ENCODE measurements at places on chromosomes 4 and X.

DNA sequence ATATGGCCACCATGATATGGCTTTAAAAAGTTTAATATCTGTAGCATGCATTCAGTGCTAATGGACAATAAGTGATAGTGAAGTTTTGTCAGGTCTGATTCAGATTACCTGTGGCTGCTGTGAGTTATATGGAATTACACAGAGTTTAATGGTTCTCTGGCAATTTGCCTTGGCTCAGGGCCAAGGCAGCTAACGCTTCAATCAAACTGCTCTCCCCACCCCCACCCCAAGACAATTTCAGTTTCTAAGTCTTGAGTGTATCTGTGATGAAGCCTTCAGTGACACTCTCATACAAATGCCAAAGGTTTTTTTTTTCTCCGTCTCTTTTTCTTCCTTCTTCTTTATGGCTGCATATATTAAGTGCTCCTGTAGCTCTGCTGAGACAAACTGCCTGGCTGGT, 106.6 kb downstream of the SHROOM4 start:
- no peak for DNase-seq

DNA sequence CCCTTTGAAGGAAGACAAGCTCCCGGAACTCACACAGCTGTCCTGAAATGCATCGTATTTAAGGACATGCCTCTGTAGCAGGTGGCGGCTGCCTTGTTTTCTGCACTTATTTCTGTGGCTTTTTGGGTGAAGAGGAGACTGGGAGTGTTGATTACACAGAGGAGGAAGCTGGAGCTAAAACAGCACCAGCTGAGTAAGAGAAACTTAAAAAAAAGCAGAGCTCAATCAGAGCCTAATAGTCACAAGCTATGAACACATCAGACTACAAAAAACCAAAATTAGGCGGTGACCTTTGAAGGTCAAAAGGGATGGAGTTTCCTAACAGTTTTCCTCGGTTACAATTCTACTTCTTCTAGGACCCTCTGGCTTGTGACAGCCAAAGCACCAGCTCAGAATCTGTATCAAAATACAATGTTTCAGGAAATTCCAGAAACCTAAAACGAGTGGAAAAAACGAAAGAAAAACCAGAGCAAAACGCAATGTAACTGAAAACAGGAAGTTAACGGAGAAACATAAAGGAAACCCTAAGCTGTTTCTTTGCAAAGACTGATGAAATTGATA, 13.5 kb downstream of the PRKX start:
- DNase-seq: no peak

DNA sequence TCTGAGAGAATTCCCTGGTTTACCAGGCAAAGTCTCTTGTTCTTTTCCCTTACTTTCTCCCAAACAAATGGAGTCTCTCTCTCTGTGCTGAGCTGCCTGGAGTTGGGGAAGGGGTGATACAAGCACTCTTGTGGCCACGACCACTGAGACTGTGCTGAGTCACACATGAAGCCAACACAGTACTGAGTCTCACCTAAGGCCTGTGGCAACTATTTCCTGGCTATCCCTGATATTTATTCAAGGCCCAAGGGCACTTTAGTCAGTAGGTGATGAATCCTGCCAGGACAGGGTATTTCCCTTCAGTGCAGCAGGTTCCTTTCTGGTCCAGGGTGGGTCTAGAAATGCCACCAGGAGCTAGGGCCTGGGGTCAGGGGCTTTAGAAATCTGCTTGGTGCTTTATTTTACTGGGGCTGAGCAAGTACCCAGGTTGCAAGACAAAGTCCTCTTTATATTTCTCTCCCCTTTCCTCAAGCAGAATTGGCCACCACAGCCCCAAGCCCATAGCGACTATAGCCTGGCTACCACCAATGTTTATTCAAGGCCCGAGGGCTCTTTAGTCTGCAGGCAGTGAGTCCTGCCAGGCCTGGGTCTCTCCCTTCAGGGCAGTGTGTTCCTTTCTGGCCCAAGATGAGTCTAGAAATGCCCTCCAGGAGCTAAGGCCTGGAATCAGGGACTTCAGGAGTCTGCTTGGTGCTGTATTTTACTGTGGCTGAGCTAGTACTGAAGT, 10.5 kb downstream of the ARL13A start:
- DNase-seq: peak; percentile 31

- no peak for DNase-seq
These were observed 6.6 kb downstream of the GPRIN3 start for GRCh38 chr4:89301003-89301402.

GRCh38 chr4:11475871-11476270, 47.2 kb upstream of the HS3ST1 start:
- DNase-seq: no peak

DNA sequence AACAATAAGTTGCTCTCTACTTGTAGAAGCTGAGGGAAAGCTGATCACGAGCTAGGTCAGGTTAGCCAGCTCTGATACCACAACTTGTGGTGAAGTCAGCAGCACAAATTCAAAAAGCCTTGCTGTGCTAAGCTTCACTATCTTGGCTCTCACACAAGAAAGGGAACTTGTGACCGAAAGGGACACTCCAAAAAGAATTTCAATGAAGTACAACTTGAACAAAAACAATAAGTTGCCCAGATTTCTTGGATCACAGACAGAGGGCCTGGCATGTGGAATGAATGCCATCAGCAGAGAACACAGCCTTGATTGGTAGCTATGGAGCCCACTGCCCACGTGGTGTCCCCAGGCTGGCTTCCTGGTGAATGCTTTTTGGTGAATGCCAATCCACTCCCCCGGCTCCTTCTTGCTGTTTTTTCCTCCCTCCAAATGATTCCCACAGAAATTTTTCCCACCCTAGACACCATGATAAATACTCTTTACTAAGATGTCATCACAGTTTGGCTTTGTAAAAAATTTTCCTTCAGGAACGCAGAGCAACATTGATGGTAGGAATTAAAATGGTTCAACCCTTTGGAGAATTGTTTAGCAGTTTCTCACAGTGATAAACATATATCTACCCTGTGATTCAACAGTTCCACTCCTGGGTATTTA, 82.6 kb downstream of the ANXA3 start:
- DNase-seq: no peak

- DNase-seq: no peak
These were observed 15.2 kb upstream of the CLOCK start for GRCh38 chr4:55561889-55562288.

- DNase-seq: no peak
These were observed 17.1 kb downstream of the HERC3 start for GRCh38 chr4:88609387-88609786.

GRCh38 chrX:22338740-22339139, 66.0 kb downstream of the CBLL2 start:
- DNase-seq: peak; percentile 9

GRCh38 chrX:65601530-65602220, 65.8 kb upstream of the MSN start:
- DNase-seq: peak; percentile 78

GRCh38 chr4:128256539-128256938, 31.1 kb downstream of the PGRMC2 start:
- no peak for DNase-seq

GRCh38 chr4:26912810-26913209, 52.2 kb downstream of the STIM2 start:
- no peak for DNase-seq

DNA sequence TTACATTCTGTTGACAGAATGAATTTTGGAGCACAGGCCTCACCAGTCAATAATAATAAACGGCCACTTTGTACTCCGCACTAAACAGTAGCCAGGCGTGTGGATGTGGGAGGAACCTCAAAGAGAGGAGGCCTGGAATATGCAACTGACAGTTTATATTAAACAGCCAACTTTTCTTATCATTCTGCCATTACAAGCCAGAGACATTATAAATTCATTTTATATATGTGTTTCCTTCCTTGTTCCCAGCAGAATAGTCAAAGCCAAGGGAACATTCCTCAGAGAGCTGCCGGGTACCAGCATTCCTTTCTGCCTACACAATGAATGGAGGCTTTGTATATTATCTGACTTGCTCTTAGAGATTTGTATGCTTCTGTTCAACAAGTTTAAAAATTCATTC, 436.5 kb upstream of the FTHL17 start:
- DNase-seq: peak; percentile 30

DNA sequence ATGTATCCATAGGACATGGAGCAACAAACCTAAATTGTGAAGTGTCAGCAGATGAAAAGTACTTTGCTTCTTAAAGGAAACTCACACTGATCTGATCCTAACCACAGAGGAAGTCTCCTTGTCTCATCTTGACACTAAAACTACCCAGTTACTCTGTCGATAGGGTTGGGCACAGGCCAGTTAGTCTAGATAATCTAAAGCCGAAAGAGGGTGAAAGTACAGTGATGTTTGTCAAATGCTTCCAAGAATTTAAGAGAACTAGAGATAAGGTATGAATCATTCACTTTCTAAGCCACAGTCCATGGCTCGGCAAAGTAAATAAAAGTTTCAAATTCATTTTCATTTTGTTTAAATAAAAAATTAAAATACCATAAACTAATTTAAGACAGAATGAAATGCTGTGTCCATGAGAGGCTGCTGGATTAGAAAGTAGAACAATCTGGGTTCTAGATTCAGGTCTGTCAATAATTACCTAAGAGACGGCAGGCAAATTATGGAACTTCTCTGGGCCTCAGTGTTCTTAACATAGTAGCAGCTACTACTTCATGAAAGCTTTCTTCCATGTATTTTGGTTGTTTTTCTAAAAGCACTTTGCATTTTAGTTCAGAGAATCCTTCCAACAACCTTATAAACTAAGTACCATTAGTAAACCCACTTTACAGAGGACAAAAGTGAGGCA, 176.7 kb downstream of the LDB2 start:
- DNase-seq: peak; percentile 87

GRCh38 chr4:144580430-144580829, 65.5 kb upstream of the HHIP start:
- DNase-seq: no peak

- no peak for DNase-seq
These were observed 6.5 kb upstream of the DLG3 start for GRCh38 chrX:70437921-70438665.

DNA sequence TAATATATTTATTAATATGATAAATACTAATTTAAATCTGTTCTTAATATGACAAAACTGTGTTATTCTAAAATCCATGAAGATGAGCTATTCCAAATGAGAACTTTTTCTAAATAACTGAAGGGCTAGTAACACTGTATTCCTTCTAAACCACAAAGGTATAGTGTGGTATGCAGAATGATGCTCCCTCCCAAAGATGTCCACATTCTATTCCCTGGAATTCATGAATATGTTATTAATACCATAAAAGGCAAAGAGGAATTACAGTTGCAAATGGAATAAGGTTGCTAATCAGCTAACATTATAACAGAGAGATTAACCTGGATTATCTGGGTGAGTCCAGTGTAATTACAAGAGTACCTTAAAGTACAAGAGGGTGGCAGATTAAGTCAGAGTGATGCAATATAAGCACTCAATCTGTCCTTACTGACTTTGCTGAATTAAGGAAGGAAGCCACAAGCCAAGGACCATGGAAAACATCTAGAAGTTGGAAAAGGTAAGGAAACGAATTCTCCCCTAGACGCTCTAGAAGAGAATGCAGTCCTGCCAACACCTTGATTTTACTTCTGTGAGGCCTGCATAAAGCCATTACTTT, 20.7 kb upstream of the MAB21L2 start:
- no peak for DNase-seq

GRCh38 chr4:2791518-2792395, 1.1 kb upstream of the SH3BP2 start:
- DNase-seq: no peak

DNA sequence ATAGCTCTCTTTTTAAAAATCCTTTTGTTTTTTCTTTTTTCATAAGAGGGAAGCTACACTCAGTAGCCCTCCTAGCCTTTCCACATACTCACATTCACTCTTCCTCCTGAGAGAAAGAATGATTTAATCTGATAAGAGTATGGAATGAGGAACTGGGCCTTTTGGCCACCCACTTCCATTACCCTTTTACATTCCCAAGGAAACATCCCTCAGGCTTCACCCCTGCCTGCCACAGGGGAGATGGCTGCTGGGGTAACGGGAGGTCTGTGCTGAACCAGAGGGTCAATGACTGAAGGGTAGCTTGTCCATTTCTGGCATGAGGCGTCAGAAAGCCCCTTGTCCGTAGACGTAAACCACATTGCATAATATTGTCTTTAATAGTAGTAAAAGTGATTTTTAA, 67.2 kb upstream of the CCSER1 start:
- no peak for DNase-seq

GRCh38 chr4:155734065-155734464, 24.8 kb upstream of the GUCY1B1 start:
- DNase-seq: no peak

DNA sequence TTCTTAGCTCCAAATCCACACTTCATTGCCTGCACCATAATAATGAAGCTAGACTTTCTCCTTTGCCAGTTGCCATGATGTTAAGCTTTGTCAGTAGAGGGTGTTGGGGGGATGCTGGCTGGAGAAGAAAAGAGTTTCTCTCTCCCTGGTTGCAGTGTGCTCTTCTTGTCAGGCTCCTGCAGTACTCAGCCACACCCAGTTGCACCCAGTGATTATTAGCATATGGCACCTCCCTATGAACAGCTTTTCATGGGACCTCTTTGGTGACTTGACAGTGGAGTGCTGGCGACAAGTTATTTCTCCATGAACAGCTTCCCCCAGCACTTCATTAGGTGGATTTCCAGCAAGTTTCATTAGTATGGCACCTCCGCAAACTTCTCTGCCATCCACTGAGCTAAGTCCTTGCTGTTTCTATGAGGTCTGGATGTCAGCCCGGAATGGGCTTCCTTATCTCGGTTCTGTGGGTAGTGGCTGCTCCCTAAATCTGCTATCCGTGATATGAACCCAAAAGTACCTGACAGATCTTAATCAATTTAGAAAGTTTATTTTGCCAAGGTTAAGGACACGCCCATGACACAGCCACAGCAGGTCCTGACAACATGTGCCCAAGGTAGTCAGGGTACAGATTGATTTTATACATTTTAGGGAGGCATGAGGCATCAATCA, 18.8 kb upstream of the OTUD4 start:
- no peak for DNase-seq

- DNase-seq: no peak
These were observed 114.4 kb upstream of the WDR44 start for GRCh38 chrX:118231464-118231863.

- no peak for DNase-seq
These were observed 63.6 kb downstream of the HADH start for GRCh38 chr4:108053251-108053711.

DNA sequence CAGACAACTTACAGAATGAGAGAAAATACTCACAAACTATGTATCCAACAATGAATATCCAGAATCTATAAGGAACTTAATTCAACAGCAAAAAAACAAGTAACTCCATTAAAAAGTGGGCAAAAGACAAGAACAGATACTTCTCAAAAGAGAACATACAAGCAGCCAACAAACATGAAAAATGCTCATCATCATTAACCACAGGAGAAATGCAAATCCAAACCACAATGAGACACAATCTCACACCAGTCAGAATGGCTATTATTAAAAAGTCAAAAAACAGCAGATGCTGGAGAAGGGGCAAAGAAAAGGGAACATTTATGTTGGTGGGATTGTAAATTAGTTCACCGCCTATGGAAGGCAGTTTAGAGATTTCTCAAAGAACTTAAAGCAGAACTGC, 150.3 kb downstream of the FGF16 start:
- DNase-seq: no peak

DNA sequence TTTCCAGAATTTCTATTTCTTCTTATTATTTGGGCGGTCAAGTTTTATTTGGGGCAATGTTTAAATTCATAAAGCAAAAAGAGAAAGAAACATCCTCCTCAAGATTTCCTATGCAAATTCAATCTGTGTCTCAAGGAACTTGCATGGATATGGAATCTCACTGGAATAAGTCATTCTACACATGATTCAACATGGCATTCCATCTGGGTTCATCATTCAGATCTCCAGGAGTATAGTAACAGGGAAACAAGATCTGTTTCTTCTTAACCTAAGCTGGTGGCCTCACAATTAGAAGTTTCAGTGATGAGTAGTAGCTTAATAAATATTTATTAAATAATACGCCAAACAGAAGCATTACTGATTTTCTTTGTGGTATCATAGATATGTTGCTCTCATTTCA, 19.8 kb downstream of the KLHL34 start:
- peak; percentile 46 for DNase-seq
